ENCODE measurements at places on chromosomes 13 and 19.

GRCh38 chr19:18221815-18222725 is 4.2 kb downstream of the PDE4C start:
- no peak for DNase-seq

DNA sequence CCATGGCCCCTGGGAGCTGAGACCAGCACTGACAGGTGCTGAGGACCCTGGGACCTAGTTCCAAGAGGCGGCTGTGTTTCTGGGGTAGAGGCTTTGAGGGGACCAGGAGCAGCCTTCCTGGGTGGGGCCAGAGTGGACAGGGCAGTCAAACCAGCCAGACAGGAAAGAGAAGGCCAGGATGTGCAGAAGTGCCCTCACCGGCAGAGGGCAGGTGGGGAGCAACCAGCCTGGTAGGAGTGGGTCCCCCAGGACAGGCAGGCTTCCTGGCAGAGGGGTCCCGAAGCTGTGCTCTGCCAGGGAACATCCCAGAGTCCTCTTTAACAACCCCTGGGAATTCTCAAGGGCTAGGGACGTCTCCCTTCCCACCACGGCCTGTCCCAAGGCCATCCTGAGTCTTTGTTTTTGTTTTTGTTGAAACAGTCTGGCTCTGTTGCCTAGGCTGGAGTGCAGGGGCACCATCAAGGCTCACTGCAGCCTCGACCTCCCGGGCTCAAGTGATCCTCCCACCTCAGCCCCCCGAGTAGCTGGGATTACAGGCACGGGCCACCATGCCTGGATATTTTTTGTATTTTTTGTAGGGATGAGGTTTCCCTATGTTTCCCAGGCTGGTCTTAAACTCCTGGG is 3.0 kb upstream of the HIPK4 start:
- no peak for DNase-seq

DNA sequence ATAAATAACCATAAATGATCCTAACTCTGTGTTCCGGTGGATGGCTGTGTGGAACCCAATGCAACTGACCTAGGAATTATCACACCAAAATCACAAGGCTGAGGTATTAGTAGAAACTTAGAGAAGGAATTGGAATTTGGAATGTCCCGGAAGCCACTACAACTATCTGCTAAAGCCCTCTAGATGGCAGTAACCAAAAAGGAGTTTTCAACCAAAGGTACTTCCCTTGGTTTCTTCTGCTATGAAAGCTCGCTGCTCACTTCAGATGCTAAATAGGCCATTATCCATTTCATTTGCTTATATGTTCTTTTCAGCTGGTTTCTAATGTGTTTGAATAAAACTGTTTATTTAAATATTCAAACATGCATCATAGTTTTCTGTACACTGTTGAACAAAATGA is 1589.1 kb upstream of the SPRY2 start:
- DNase-seq: peak; percentile 27

DNA sequence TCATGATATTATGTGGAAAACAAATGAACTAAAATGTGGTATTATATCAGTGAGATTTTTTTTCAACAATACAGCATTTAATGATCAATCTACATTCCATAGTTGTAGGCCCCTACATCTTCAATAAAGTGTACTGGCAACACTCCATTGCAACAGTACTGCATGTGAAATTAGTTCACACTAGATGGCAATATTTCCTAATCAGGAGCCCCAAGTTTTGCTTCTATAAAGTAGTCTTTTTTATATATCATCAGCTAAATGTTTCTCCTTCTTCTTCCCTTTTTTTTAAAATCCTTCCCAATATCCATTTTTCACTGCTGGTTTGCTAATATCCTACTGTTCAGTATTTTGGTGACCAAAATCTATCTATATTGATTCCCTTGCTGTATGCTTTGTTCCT is 528.3 kb upstream of the ATXN8OS start:
- no peak for DNase-seq

GRCh38 chr13:25203127-25203740 is 31.1 kb upstream of the AMER2 start:
- DNase-seq: no peak

DNA sequence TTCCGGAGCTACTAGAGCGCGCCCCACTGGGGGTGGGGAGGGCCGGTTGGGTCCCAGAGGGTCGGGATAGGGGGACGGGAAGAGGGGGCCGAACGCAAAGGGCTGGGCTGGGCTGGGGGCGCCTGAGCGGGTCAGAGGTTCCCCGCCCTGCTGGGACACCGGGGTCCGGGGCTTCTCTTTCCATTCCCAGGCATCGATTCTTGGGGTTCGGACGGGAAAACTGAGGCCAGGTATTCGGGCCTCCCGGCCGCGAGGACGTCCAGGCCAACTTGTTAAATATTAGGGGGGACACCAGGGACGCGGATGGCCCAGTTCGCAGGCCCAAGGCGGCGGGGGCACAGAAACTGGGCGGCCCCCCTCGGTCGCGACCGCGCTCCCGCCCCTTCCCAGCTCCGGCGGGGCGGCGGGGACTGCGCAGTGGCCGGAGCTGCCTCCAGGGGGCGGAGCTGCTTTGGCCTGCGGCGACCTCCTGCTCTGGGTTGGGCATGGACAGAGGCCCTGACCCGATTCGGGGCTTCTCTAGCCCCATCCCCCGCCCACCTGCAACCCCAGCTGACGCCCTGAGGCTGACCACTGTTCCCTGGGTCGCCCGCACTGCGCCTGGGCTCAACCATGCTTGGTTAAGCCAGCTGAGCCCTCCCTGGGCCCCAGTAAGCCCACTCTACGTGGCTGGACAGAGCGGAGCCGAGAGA is 1.2 kb upstream of the KLF16 start:
- DNase-seq: peak; percentile 72
